ENCODE measurements at places on chromosomes 13 and 19.

DNA sequence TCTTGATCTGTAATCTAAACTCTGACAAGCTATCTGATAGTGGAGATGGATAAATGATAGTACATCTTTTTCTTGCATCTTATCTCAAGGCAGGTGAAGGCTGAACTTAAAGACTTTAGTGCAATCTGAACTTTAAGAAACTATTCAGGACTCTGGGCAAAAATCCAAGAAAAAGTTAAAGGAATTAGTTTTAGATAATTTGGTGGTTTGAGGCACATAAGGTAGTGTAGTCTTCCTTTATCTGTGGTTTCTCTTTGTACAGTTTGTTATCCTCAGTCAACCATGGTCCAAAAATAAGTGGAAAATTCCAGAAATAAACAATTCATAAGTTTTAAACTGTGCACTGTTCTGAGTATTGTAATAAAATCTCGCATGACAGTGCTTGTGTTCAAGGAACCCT lies 172.9 kb downstream of the UGGT2 start:
- no peak for DNase-seq

DNA sequence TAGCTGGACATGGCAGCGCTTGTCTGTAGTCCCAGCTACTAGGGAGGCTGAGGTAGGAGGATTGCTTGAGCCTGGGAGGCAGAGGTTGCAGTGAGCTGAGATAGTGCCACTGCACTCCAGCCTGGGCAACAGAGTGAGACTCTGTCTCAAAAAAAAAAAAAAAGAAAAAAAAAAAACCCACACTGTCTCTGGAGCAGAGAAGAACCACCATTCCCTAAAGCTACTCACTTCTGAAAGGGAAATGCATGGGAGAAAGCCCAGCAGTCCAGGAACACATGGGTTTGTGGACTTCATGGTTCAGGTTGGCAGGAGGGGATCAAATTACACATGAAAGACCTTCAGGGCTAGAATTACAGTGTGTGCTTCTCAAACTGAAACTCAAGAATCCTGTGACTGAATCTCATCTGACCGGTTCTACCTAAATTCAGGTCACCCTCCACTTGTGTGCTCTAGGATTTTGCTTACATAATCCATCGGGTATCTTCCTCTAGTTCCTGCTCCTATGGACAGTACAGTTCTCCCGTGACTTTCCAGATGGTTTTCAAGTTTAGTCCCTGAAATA lies 30.2 kb upstream of the CPB2 start:
- DNase-seq = peak; percentile 15

DNA sequence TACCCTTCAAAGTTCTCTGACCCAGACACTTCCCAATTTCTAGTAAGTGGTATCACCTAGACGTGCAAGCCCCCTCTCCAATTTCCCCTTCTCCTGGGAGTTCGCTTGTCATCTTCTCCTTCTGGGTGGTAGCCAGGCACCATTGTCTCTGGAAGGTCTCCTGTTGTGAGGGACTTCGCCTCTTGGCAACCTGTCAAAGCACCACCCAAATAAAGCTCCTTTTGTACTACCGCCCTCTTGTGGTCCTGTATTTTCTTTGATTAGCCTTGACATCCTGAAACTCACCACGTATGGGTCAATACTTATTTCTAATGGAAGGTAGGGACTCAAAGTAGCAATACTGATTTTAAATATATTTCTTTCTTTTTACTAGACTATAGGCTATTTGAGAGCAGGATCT lies 8.2 kb downstream of the GPC5 start:
- DNase-seq = no peak

DNA sequence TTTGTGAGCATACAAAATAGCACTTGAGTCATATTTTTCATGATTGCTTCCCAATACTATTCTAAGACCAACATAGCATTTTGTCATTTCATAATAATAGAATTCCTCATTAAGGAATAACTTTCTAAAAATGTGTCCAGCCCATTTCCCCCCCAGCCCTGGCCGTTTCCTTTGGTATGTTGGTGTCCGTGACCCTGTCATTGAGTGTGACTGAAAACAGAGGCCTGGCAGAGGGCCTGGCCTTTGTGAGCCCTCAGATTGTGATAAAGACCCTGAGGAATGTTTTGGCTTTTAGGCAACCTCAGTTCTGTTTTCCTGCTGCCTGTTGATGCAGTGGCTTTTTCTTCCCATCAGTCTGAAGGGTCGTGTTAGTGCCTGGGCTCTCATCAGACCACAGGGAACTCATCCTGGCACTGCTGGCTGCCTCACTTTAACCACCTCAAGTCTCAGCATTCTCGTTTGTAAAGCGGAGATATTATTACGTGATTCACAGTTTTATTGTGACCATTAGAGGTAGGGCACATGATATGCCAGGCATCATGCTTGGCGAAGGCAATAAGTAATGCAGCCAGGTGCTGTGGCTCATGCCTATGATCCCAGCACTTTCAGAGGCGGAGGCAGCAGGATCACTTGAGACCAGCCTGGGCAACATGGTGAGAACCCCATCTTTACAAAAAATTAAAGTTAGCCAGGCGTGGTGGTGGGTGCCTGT lies 13.8 kb downstream of the SPINT2 start:
- no peak for DNase-seq

GRCh38 chr19:1690699-1691307 lies 38.4 kb upstream of the TCF3 start:
- DNase-seq = peak; percentile 85

- peak; percentile 79 for DNase-seq
These were observed 4.0 kb downstream of the EBI3 start for GRCh38 chr19:4233282-4233853.

DNA sequence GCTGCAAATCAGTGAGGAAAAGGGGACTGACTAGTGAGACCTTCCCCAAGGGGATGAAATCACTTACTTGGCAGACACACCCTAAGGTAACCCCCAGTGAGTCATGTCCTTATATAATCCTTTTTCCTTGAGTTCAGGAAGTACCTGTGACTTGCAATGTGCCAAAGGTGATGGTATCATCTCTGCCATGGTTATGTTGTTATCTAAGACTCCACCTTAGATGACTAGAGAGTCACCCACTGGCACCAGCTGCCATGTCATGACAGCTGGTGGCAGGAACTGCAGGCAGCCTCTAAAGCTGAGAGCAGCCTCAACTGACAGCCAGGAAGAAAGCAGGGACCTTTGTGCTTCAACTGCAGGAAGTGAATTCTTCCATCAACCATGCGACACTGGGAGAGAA lies 12.5 kb downstream of the PBX4 start:
- no peak for DNase-seq

DNA sequence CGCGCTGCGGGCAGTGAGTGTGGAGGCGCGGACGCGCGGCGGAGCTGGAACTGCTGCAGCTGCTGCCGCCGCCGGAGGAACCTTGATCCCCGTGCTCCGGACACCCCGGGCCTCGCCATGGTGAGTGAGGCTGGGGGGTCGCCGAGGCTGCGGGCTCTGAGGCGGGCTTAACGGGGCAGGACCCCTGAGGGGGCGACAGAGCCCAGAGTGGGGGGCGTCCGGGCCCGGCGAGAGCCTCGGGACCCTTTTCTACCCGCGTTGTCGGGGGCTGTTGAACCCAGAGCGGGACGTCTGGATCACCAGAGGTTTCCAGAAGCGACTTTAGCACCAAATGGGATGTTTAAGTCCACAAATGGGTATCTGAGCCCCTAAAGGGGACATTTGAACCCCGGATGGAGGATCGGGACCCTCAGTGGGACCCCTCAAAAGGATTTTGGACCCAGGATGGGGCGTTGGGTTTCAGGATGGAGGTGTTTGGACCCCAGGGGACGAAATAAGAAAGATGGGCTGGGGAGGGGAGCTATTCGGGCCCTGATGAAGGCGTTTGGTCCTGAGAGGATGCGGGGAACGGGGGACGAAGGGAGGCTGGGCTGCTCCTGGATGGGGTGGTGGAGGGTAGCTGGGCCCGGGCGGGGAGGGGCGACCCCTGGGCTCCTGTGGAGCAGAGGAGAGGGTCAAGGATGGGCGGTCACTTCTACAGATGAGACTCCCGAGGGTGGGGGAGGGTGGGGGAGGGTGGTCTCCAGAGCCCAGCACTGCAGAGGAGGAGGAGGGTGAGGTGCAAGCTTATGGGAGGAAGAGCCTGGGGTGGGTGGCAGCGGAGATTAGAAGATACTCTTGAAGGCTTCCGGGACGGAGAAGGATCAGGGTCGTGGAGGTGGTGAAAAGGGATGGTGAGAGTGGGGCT lies at the start of gene CALM3:
Gene CALM3 (plus strand): TSS at position 13 of the 907 bp plus-strand sequence. CDS start 105 bp downstream, at position 118.
- DNase-seq = peak; percentile 45

- no peak for DNase-seq
These were observed 244.2 kb upstream of the SOX21 start for GRCh38 chr13:94956417-94957110.

GRCh38 chr13:65638572-65639168 lies 1591.5 kb downstream of the PCDH9 start:
- DNase-seq = peak; percentile 12

DNA sequence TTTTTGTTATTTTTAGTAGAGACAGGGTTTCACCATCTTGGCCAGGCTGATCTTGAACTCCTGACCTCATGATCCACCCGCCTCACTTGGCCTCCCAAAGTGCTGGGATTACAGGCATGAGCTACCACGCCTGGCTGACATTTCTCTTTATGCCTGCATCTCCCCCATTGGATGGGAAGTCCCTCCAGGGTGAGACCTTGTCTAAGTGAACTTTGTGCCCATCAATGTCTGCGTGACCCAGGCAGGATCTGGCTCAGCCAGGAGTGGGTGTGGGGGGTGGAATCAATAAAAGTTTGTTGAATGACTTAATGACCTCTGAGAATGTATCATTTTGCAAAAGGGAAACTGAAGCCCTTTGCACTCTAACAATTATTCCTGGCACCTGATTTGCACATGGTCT lies 1.8 kb upstream of the ARRDC5 start:
- no peak for DNase-seq

DNA sequence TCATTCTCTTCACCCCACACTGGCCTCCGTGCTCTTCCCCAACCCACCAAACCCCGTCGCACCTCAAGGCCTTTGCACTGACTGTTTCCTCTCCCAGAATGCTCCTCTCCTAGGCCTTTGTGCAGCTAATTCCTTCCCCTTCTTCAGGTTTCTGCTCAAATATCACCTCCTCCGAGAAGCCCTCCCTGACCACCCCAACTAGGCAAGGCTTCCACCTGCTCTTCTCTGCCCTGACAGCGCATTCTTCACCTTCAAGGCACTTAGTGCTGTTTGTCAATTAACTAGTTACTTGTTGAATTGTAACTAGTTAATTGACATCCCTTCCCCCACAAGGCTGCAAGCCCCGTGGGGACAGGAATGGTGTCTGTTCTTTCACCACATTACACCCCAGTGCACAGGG lies 7.8 kb upstream of the NCCRP1 start:
- no peak for DNase-seq

DNA sequence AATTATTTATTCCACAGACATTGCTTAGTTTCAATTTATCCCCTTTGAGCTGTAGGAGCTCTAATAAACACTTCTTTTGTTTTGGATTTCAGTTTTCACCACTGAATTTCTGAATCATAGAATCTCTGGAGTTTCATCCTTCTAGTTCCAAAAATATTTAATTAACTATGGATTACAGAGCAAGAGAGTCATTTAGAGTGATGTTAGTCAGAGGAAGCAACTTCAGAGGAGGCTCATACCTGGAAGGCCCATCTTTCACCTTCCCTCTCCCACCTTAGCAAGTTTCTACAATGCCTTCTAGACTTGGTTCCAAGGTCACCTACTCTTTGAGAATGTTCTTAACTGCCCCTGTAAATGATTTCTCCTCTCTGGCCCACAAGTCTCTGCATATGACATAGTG lies 353.2 kb downstream of the SPRY2 start:
- no peak for DNase-seq

DNA sequence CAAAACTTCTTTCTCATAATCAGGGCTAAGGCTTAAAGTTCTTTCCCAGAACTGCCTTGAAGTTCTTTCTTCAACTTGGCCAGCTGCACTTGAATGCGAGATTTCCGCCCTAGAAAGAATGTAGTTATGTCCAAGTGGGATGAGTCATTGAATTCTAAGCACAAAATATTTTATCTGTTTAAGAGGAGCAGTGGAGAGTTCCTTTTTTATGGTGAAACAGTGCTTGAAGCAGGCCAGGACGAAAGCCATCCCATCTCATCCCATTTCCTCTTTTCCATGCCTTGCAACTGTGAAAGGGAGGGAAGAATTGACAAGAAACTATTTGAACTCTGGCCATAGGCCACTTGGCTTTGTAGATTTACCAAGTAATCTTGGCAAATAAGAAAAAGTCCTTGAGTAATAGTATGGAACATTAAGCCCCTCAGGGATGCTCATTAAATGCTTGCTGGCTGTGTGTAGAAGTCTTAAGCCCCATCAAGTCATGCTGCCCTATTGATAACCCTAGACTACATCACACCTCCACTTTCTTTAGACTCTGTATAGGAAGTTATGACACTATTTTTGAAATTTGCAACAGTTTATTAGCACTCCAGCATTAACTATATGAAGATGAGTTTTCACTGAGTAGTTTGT lies 174.5 kb downstream of the KCTD12 start:
- DNase-seq = no peak

DNA sequence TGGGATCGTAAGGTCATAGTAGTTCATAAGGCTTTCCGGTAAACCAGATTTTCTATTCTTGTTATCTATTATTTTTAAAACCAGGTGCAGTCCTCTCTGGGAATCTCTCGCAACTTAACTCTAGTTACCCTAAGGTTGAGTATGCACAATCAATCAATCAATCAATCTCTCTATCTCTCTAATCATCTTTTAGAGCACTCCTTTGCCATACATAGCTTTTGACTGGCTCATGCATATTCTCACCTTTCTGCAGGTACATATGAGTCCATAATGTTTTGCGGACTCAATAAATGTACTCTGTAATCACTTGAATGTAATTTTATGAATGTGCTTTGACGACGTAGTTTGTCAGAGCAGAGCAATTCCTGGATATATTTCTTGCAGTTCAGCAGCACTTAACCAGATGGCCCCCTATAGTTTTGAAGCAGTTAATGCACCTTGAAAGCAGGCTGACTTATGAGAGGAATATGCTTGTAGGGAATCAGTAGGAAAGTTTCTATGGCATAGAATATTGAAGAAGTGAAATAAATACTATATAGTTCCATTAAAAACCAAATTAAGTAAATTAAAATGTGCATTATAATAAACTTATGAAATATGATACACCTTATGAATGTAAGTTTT lies 524.7 kb downstream of the GPC5 start:
- no peak for DNase-seq

- no peak for DNase-seq
These were observed 23.4 kb upstream of the TBC1D4 start for GRCh38 chr13:75505327-75505726.

- DNase-seq = no peak
These were observed 31.0 kb downstream of the CAPN12 start for GRCh38 chr19:38713227-38713649.

DNA sequence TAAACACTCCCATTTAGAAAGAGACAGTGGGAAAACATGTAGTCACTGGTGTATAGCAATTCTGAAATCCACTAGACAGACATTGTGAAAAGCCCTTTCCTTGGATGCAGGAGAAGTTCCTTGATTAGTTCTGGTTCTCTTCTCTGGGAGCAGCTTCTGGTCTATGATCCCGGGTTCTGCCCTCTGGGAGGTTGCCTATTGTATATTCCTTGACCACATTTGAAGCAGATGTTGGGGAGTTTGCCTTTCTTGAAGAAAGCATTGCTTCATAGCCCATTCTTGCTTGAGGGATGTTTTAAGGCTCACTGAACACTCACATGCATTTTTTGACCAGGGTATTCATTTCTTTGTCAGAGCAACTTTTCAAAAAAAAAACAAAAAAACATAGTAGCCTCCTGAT lies 211.9 kb downstream of the NDFIP2 start:
- no peak for DNase-seq
